ENCODE measurements at places on chromosomes 5 and 9. TPM values are rescaled to one million over a fixed set of nuclear protein-coding genes. Genes with fewer than 3 reads are reported as not detected.

Gene ZNF883
- 1.4 TPM for total RNA-seq

Gene PGM5
- not detected for total RNA-seq

Gene FABP6
- 0.64 TPM for total RNA-seq

Gene PDLIM4
- total RNA-seq: 10.9 TPM

Gene ANKRD18B
- 8.0 TPM for total RNA-seq

Gene HTR1A
- total RNA-seq: not detected

Gene TXNDC8
- total RNA-seq: not detected

Gene TMEM141
- 150 TPM for total RNA-seq

Gene LOX
- total RNA-seq: 0.34 TPM

Gene PKD2L2
- total RNA-seq: not detected

Gene SLC36A3
- total RNA-seq: not detected

Gene PDE6A
- not detected for total RNA-seq

Gene WDR31
- total RNA-seq: 4.1 TPM

Gene KCNN2
- under 0.01 TPM for total RNA-seq

Gene NR5A1
- total RNA-seq: not detected

All from nasal cavity respiratory epithelium epithelial cell of viscerocranial mucosa (primary cell).